PC-9 (cell line): ENCODE measurements at places on chromosomes 2 and 18.
A peak's percentile ranks its signal among the peaks of the same experiment; 100 is the strongest.

DNA sequence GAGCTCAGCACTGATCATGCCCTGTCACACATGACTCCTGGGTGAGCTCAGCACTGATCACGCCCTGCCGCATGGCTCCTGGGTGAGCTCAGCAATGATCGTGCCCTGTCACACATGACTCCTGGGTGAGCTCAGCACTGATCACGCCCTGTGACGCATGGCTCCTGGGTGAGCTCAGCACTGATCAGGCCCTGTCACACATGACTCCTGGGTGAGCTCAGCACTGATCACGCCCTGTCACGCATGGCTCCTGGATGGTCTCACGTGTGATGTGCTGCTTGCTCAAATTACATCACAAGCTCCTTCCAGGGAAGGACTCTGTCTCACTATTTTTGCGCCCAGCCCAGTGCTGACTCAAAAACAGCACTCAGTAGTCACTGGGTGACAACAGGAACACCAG lies 258.0 kb downstream of the HDAC4 start:
- no peak for DNase-seq

GRCh38 chr2:43004879-43005244 lies 212.5 kb upstream of the HAAO start:
- DNase-seq, result no peak

GRCh38 chr2:148545390-148546256 lies 98.9 kb upstream of the EPC2 start:
- DNase-seq, result no peak

- no peak for DNase-seq
Measured at GRCh38 chr2:105517814-105518705, 119.2 kb upstream of the FHL2 start.

- no peak for DNase-seq
Measured at GRCh38 chr2:225599856-225600255, 200.3 kb downstream of the NYAP2 start.

GRCh38 chr18:46321955-46322354 lies 217.8 kb downstream of the HAUS1 start:
- peak; percentile 83 for DNase-seq

DNA sequence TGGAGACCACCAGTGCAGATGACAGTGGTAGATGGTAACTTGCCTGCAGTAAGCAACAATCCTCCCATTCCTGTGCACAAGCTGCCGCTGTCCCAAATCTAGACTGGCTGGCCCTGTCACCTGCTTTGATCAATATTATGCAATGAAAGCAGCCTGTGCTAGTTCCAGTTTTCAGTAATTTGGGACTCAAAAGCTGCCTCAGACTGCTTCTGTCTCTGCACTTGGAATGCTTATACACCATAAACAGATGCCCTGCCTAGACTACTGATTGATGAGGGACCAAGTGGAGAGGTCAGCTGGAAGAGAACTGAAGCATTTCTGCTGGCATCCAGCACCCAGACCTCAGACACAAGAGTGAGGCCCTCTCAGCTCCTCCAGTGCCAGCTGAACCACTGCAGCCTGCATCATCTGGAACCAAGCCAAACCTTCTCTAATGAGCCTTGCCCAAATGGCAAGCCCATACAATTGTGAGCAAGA lies 24.9 kb downstream of the CCBE1 start:
- DNase-seq, result no peak

DNA sequence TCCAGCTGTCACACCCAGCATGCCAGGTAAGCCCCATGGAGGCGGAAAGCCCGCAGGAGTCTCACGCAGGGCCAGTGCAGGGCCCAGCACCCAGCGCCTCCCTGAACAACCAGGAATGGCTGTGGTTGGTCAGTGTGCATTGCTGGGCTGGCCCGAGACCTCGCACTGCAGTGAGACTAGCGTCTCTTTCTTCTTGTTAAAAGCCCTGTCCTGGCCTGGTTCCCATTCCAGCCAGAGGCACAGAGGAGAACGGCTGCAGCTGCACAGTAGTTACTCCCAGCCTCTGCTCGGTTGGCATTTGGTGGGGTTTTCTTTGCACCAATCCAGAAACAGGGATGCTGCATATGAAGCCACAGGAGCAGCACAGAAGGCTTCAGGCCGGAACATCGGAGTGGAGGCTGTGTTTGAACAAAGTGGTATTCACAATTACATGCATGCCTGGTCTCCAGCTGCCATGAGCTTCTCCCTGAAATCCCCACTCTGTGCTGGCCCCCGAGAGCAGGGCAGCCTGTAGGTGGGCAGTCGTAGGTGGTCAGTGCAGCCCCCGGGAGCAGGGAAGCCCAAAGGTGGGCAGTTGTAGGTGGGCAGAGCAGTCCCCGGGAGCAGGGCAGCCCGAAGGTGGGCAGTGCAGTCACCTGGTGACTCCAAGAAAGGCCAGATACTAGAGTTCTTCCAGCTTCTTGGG lies 163.7 kb upstream of the PXDN start:
- DNase-seq, result no peak

DNA sequence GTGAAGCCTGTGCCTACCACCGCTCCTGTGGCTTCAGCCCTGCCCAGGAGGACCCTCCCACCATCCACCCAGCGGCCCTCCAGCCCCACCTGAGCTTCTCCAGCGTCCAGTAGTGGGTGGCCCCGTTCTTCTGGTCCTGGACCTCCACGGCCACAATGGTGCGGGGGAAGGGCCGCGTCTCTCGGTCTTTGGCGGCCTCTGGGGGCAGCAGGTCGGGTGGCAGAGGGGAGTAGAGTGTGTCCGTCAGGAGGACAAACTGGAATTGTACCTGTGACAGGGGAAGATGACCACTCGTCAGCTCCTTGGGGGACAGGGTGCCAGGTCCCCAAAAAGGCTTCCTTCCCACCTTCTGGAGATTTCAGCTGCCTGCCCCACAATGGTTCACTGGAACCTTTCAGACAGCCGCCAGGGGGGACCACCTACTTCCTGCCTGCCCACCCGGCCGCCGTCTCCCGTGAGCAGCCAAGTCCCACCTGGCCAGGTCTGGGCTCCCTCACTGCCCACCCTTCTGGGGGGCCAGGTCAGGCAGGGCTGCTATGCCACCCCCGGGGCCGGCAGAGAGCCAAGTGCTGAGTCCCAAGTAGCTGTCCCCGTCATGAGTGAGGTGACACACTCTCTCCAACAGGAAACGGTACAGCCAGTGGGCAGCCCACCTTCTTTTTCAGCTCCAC lies 59.3 kb downstream of the KIF1A start:
- no peak for DNase-seq

- DNase-seq, result no peak
Measured at GRCh38 chr2:8684540-8684877, 2.7 kb downstream of the ID2 start.

- DNase-seq, result no peak
Measured at GRCh38 chr2:191499050-191499449, 178.9 kb upstream of the NABP1 start.

DNA sequence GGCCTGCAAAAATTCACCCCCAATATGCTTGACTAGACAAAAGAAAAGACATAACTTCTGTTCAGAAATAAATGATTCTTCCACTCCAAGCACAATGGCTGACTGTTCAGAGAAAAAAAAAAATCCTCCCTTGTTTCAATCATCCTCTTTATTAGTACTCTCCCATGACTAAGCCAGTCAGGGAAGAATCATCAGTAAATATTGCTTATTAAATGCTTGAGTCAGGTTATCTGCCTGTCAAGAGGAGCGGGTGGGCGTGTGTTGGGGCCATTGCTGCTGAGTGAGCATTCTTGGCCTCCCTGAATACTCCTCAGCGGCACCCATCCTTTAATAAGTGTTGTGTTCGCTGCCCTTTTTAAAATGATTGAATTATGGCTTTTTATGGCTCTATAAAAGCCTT lies 1334.8 kb upstream of the CELF4 start:
- no peak for DNase-seq

DNA sequence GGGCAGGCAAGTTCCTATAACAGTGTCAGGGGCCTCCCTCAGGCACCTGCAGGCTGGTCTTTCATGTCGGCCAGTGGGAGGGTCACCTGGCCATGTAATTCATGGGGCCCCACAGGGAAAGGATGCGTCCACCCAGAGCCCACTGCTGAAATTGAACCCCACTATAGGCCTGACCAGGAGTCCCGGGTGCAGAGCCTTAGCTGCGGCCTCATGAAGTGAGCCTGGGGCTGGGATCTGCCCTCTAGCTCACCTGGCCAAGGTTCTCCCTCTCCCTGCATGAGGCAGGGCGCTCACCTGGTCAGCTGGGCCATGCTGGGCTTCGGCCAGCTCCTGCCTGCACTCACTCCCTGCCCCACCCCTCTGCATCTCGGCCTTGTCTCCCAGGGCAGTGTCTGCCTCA lies 41.1 kb downstream of the C1QL2 start:
- no peak for DNase-seq

DNA sequence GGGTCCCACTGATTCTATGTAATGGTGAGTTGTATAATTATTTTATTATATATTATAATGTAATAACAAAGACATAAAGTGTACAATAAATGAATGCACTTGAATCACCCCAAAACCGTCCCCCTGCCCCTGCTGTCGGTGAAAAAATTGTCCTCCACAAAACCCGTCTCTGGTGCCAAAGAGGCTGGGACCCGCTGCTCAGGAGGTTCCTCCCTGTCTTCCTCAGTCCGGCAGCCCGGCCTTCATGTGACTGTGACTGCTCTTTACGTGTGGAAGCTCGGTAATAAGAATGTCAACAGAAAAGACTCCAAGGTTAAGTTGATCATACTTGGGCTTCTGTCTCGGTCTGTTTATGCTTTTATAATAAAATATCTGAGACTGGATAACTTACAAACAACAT lies 32.7 kb upstream of the ADNP2 start:
- DNase-seq, result no peak

DNA sequence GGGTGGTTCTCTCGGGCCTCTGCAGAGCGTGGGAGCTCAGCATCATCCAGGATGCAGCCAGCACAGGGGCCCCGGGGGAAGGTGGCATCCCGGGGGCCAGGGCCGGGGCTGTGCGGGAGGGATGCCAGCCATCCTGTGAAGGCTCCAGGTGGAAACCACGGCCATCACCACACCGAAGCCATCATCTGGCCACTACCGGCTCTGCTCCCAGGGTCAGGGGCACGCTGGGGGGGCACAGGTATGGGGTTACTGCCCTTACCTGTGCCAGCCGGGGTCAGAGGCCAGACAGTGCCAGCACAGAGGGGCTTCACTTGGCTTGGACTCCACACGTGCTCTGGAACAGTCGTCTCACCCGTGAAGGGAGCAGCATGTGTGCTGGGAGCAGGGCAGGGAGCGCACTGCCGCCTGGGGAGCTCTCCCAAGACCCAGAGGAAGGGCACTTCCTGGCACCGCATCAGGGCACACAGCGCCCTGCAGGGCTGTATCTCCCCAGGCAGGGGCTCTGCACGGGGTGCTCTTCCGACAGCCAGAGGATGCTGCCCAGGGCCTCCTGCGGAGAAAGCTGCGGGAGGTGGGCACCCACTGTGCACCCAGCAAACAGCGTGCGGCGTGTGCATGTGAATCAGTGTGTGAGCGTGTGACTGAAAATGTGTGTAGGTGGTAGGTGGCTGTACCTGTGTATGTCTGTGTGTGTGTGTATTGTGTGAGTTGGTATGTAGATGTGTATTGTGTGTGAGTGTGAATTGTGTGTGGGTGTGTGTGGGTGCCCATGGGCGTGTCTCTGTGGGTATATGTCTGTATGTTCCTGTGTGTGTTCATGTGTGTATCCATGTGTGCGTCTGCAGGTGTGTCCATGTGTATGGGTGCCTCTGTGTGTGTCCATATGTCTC lies 75.0 kb downstream of the PTGR3 start:
- no peak for DNase-seq

GRCh38 chr18:61183798-61184197 lies 149.4 kb upstream of the CDH20 start:
- no peak for DNase-seq

DNA sequence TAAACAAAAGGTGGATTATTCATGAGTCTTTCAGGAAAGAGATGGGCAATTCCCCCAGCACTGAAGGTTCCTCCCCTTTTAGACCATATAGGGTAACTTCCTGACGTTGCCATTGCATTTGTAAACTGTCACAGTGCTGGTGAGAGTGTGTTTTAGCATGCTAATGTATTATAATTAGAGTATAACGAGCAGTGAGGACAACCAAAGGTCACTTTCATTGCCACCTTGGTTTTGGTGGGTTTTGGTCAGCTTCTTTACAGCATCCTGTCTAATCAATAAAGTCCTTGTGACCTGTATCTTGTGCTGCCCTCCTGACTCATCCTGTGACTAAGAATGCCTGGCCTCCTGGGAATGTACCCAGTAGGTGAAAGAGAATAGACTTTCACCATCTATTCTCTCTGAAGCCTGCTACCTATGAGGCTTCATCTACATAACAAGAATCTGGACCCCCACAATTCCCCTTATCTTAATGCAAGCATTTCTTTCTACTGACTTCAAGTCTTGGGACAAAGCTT lies 148.7 kb downstream of the CABLES1 start:
- peak; percentile 44 for DNase-seq

DNA sequence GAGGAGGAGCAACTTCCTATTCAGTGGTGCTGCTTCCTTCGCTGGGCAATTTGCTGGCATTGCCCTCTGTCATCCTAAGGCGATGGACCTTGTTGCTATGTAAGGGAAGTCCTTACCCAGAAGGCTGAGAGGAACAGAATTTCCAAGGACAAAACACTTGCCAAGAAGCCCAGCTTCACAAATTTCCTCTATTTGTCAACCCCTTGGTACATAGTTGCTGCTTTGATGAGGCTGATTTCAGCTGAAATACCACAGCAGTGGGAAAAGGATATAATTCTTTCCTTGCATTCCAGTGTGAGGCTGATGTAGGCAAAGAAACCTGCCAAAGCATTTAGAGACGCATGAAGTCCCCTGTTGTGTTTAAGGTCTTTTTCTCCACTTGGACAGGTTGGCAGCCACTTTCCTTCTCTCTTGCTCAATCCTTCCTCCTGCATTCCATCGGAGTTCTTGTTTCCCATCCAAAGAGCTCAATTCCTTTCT lies 16.4 kb upstream of the ST3GAL5 start:
- no peak for DNase-seq

DNA sequence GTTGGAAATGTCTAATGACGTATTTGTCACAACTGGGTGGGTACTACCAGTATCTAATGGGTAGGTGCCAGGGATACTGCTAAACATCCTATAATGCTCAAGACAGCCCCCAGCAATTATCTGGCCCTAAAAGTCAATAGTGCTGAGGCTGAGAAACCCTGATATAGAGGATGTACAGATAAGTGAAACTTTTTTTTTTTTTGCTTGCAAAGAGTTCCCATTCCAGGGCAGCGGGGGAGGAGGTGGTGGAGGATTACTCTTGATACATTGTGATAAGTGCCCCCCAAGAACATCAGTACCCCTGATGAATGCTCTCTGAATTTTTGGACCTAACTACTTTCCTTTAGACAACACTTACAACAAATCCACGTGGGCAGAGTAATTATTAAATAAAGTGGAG lies 329.7 kb upstream of the SPRED2 start:
- no peak for DNase-seq

- DNase-seq, result no peak
Measured at GRCh38 chr2:207662203-207662602, 37.0 kb upstream of the METTL21A start.

- DNase-seq, result no peak
Measured at GRCh38 chr2:150129921-150130575, 357.4 kb downstream of the RND3 start.

DNA sequence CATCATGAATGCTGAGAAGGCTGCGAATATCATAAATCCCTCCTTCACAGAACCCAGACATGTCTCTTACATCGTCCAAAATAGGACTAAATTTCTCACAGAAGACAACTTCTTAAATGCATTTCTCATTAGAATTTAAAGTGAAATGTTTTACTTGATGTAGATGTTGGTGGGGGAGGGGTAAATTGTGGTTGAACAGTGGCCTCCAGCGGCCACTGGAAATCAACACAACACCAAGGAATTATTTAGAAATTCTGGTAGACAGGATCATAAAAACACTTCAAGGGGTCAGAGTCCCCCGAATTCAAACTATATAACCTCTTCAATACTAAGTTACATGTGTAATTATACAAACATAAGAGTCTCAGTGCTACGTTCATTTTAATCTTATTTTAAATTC lies 135.9 kb downstream of the ABCA12 start:
- DNase-seq, result no peak

- no peak for DNase-seq
Measured at GRCh38 chr18:49704334-49704733, 109.0 kb downstream of the ACAA2 start.
